ENCODE measurements at places on chromosomes 5 and 9.

GRCh38 chr5:126357585-126358342 lies 65.4 kb upstream of the GRAMD2B start:
- DNase-seq = no peak

- DNase-seq = no peak
These were observed 102.8 kb downstream of the GTF3C4 start for GRCh38 chr9:132773093-132773492.

DNA sequence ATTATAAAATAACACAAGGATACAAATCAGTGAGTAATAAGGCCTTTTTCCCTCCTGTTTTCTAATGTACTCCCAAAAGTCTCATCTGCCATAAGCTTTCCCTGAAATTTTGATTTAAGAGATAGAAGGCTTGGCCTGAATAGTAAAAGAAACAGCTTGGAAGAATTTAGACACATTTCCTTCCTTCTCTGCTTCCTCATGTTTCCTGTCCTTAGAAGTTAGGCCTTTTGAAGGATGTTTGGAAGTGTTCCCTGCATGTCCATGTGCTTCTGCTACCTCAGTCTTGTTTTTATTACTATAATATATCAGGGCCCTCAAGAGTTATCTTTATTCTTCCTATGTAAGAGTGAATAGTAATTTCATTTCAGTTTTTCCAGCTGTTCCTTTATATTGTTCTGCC lies 242.7 kb downstream of the DEPDC1B start:
- no peak for DNase-seq

GRCh38 chr9:114895521-114895991 lies 34.8 kb downstream of the TNFSF8 start:
- DNase-seq = no peak

- no peak for DNase-seq
These were observed 122.9 kb downstream of the CFAP90 start for GRCh38 chr5:7728076-7728475.

GRCh38 chr9:133496861-133497842 lies 18.3 kb upstream of the SLC2A6 start:
- DNase-seq = no peak

DNA sequence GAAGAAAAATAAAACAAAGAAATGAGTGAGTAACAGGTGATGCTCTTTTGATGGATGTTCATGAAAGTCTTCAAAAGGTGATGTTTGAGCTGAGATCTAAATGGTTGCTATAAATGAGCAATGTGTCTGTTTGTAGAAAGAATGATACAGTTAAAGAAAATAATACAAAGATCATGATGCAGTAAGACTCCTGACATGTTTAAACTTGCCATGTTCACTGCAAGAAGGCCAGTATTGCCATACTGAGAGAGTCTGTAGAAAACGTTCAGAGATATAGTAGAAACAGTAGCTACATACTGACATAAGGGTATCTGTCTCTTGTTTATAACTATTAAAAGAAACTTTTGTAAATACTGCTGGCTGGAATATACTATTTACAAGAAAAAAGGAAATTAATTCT lies 1609.2 kb upstream of the ACO1 start:
- no peak for DNase-seq

All from stimulated activated CD8-positive, alpha-beta memory T cell treated with anti-CD3 and anti-CD28 coated beads, Interleukin-7, amount 100 ng/mL, for 1 hour (primary cell).